ENCODE measurements at places on chromosomes 5 and 9.

DNA sequence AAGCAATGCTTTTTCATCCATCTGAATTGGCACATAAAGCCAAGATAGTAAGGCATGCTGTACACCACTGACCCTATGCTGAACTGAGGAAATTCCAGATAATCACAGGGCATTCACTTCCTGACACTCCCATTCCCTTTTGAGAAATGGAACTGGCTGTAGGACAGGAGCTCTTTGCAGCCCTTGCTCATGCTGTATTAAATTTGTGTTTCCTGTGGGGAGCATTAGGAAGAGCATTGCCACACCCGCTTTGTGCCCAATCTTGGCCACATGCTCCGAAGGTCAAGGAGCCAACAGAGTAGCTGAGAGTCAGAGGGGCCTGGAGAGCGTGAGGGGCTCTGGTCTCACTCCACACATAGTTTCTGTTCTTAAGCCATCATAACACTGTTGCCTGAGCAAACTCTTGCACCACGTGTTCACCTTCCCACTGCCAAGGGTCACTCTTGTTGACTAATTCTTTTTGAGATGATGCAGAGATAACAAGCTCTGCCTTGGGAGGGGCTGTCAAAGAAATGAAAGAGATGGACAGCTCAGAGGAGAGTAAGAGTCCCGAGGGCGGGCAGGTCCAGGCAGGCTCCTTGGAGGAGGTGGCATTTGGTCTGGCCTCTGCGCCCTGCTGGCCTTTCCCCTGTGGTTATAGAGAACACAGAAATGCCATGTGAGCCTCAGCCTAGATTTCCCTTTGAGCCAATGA is 31.7 kb upstream of the ARAP3 start:
- no peak for DNase-seq

- no peak for DNase-seq
Measured at GRCh38 chr5:5320062-5320805, 102.2 kb upstream of the ICE1 start.

GRCh38 chr5:16936150-16936988 is at the start of gene MYO10:
MYO10 (minus strand) TSS chr5:16936288; CDS start chr5:16935808, 480 bp downstream.
- DNase-seq: no peak

- no peak for DNase-seq
Measured at GRCh38 chr5:74576941-74577456, 63.5 kb downstream of the ENC1 start.

DNA sequence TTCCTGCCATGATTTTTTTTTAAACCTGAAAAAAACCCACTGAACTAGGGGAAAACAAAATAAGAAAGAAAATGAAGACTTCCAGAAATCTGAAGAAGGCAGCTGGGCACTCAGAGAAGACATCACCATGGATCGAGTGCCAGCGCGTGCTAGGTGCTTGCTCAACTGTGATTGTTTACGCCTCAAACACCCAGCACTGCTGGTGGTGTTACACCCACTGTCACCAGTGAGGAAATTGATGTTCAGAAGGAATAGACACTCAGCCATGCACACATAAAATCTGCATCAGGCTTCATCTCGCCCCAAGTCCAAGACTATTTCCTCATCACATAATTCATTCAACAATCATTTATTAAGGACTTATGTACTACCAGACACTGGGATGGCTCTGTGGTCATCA is 82.1 kb downstream of the HRH2 start:
- DNase-seq: no peak

DNA sequence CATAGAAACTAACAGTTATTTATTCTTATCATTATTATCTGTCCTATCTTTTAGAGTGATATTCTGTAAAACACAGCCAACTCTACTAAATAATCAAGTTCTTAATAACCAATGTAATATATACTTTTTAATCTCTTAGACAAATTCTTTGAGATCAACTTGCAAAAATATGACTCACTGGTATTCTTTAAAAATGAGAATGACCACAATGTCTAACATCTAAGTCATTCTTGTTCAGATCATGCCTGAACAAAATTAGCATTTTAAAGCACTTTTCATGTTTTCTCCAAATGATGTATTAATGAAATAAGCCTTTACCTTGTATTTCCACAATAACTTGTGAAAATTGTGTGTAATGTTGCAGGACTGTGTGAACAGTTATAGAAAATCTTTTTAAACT is 356.9 kb upstream of the RGMB start:
- no peak for DNase-seq

DNA sequence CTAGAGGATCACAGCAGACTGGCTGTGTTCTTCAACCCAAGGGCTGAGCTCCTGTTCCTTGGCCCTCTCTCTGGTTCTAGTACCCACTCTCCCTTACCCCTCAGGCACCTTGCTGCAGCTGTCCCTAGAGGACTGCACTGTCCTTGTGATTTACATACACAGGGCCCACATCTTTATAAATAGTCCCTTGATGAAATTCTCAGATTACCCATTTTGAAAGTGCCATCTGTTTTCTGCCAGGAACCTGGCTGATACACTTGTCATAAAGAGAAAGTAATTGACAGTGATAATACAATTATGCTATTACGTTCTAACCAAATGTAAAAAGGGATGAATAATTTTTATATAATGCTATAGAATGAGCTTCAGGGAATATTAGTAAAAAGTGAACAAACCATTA is 16.5 kb upstream of the SPARC start:
- DNase-seq: no peak

DNA sequence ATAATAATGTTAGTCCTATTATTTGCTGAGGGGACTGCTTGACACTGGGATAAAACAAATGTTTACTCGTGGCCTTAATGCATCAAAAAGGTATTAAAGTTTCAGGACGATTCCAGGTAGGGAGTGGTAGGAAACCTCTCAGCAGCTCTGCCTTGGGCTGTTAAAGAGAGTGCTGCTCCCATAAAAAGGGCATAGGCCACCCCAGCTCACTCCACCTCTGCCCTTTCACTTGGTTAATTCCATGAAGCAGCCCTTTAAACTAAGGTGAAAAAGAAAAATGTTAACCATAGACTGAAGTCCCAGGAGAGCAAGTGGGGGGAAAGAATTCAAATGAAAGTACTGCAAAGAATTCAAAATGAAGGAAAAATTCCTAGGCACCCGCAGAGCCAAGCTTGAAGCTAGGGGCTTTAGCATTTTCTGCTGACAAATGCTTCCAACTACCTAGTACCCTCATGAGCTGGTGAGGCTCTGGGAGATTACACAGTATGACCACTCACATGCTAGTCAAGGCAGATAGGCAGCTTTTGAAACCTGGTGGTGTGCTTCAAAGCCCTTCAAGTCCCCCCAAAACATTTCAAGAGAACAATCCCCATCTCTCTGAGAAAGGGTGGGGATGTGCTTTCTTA is 8.5 kb downstream of the KLF9 start:
- no peak for DNase-seq

DNA sequence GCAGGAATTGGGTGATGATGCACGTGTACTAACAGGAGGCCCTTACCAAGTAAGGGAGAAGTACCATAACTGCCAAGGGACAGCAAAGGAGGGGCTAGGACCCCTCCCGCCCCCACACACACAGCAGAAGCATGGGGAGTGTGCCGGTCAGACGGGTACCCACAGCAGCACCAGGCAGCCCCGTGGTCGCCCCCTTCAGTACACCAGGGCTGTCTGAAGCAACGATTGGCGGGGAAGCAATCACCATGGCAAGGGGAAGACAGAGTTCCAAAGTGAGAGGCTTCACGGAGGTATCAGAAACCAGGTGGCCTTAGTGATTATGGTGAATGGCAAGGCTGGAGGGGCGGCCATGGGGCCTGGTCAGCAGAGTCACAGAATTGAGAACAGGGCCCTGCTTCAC is 72.2 kb downstream of the CAMSAP1 start:
- no peak for DNase-seq

- no peak for DNase-seq
Measured at GRCh38 chr9:137294681-137295237, 7.3 kb downstream of the NRARP start.

GRCh38 chr9:93945400-93946337 is 9.5 kb downstream of the BARX1 start:
- no peak for DNase-seq

DNA sequence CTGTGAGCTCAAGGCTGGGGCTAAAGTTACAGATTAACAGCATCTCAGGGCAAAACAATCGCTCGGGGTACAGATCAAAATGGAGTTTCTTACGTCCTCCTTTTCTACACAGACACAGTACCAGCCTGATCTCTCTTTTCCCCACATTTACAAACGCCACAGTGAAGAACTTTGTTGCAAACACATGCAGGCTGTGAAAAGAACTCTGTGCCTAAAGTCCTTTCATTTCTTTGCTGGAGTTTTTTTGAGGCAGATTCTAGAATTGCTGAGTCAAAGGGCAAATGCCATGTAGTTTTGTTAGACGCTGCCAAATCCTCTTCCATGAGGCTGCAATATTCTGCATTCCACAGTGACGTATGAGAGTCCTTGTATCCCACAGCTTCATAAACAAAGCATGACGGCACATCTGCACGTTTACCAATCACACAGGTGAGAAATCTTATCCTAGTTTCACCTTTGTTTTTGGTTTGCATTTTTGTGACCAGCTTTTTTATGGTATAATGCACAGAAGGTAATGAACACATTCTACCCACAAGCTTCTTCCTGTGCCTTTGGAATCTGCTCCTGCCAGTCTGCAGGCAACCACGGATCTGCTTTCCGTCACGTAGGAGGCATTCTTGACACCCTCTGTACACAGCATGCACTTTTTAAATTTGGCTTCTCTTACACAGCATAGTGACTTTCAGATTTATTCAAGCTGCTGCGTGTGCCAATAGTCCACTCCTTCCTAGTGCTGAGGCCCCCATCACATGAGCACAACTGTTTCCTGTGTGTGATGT is 44.6 kb upstream of the LPCAT1 start:
- DNase-seq: no peak

- no peak for DNase-seq
Measured at GRCh38 chr5:68333649-68334552, 118.3 kb downstream of the PIK3R1 start.

- DNase-seq: no peak
Measured at GRCh38 chr5:109253262-109253661, 156.5 kb downstream of the PJA2 start.

DNA sequence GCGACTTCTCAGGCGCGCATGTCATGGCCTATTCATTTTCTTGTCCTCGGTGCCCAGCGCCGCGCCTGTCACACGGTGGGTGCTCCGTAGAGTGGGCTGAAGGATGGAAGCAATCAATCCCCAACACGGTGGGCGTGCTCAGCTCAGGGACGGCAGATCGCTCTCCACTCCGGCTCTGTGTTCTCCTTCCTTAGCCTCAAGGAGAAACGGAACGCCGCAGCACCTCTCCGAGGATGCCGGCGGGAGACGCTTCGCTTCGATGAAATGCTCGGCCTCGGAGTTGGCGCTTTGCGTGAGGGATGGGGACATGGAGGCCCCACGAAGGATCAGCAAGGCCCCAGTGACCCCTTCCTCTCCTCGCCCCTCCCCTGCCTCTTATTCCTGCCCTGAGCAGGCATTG is 199.5 kb downstream of the C9orf50 start:
- DNase-seq: no peak

DNA sequence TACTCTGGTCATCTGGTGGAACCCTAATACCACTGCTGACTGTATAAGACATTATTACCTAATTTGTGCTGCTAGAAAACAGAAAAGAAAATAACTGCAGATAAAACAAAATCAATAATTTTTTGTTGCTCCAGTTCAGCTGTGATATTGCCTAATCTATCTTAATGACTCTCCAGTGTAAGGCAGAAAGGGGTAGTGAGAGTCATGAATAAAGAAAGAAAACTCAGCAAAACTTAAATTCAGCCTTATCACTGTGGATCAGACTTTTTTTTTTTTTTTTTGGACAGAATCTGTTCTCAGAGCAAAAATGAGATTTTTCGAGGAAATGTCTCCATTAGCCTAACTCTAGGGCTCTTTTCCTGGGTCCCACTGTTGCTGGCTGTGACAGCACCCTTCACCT is 1.1 kb upstream of the DOCK2 start:
- no peak for DNase-seq

- no peak for DNase-seq
Measured at GRCh38 chr5:126987271-126987899, 43.0 kb downstream of the MARCHF3 start.

DNA sequence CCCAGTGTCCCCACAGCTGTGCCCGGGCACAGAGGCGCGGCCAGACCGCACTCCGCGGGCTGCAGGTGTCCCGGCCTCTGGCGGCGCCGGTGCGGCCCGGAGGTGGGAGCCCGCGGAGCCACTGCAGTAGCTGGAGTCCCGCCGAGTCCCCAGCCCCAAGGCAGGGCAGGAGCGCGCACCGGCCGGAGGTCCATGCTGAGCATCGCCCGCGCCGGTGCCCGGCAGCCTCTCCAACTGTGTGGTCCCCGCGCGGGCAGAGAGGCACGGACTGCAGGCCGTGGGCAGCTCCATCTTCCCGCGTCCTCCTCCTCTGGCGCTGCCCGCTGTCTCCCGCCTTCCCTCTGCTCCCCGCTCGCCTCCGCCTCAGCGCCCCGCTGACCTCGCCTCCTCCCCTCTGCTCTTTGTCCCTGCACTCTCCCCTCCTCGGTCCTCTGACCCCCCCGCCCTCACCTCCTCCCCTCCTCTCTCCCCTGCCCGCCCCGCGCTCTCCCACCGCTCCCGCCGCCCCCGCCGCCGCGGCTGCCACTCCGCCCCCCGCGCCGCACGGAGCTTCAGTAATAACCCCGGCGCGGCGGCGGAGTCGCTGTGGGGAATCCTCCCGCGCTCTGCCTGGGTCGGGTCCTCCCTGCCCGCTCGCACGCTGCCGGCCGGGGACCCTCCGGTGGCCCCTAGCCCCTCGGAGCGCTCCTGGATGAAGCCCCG is at the start of gene ADAMTS16:
ADAMTS16 (plus strand) TSS at position 554 of the 702 bp plus-strand sequence; CDS start at position 692, 138 bp downstream.
- DNase-seq: no peak

- no peak for DNase-seq
Measured at GRCh38 chr5:171931163-171931562, 75.3 kb downstream of the FBXW11 start.

- no peak for DNase-seq
Measured at GRCh38 chr9:77427256-77427927, 220.7 kb downstream of the GNA14 start.

DNA sequence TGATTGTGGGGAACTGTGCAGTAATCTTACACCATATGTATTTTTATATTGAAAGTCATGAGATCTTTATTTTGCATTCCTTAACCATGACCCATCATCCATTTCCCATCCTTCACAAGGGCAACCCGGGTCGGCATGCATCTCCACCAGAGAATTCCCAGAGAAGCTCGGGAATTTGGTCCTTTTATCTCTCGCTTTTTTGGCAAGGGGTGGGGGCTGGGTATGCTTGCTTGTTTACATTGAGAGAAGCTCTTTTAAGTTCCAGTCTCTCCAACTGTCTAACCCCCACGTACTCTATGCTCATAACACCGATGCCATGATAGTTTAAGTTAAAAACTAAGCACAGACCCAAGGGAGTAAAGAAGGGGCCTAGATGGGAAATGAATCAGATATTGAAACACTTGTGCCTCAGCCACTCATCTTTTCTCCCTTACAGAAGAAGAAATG is 109.9 kb upstream of the NFIB start:
- DNase-seq: no peak

DNA sequence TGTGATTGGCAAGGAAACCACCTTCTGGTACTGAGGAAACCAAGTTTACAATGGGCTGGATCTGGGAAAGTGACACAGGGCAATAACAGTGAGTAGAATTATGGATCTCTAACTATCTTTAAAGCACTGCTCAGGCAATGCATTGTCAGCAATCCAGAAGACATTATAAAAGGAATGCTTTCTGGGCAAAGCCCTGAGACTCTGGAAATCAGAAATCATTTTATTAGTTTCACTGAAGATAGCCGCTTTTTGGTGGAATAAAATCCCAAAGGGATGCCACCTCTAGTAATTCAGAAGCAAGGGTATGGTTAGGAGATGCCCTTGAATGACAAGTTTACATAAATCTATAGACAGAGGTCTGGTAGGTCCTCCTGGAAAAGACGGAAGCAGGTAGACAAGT is 211.1 kb downstream of the DMRT2 start:
- no peak for DNase-seq

GRCh38 chr9:108479989-108480652 is 375.7 kb downstream of the ACTL7B start:
- no peak for DNase-seq

Data from iPS DF 19.7 (cell line).